ENCODE measurements at places on chromosomes 6 and 20.

DNA sequence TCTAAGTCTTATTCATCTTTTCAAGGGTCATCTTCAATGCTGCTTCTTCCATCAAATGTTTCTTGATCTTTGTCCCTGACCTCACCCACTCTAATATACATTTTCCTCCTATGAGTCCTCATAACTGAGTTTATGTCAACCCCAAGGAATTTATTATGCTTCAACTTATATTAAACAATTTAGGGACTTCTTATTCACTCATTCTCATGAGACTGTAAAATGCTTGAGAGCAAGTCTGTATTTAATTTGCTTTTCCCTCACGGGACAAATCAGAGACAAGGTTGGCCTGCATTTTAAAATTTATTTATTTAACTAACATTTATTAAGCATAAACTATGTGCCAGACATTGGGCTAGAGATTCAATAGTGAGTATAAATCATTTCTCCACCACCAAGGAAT lies 312.0 kb upstream of the NT5E start:
- no peak for DNase-seq

DNA sequence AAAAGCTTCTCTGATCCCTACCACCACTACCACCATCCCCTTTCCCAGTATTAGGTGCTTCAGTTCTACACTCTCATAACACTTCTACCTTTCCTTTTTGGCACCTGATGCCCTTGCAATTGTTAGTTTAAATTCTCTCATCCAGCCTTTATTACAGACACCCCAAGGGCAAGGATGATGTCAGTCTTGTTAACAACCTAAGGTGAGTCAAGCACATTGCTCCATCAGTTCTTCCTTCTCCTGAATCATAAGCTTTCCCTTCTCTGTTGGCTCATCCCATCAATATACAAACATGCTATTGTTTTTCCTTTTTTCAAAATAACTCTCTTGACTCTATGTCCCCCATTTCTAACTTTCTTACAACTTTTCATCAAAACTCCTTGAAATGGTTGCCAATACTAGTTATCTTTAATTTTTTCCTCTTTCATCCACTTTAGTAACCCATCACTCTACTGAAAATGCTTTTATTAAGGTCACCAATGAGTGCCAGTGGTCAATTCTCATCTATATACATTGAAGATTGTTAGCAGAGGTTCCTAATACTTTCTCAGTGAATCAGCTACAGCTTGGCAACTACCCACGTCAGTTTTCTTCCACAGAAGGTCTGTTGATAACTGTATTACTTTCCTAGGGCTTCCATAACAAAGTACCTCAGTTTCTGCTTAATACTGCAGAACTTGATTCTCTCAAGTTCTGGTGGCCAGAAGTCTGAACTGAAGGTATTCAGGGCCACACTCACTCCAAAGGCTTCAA lies 97.1 kb upstream of the FLRT3 start:
- no peak for DNase-seq

GRCh38 chr6:136655239-136656014 lies 105.2 kb upstream of the MAP7 start:
- DNase-seq = no peak

DNA sequence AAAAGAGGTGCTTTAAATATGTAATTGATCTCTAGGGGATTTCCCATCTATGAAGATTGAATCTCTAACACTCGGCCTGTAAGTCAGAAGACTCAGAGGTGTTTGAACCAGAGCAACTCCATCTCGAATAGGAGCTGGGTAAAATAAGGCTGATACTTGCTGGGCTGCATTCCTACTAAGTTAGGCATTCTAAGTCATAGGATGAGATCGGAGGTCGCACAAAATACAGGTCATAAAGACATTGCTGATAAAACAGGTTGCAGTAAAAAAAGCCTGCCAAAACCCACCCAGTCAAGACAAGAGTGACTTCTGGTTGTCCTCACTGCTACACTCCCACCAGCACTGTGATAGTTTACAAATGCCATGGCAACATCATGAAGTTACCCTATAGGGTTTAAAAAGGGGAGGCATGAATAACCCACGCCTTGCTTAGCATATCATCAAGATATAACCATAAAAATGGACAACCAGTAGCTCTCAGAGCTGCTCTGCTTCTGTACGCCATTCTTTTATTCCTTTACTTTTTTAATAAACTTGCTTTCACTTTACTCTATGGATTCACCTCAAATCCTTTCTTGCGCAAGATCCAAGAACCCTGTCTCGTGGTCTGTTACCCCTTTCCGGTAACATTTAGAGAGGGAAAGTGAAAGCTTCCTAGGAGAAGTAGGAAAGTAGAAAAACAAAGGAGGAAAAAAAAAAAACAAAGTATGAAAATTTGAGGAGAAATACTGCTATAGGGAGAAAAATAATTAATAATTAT lies 129.7 kb upstream of the PHACTR1 start:
- no peak for DNase-seq

DNA sequence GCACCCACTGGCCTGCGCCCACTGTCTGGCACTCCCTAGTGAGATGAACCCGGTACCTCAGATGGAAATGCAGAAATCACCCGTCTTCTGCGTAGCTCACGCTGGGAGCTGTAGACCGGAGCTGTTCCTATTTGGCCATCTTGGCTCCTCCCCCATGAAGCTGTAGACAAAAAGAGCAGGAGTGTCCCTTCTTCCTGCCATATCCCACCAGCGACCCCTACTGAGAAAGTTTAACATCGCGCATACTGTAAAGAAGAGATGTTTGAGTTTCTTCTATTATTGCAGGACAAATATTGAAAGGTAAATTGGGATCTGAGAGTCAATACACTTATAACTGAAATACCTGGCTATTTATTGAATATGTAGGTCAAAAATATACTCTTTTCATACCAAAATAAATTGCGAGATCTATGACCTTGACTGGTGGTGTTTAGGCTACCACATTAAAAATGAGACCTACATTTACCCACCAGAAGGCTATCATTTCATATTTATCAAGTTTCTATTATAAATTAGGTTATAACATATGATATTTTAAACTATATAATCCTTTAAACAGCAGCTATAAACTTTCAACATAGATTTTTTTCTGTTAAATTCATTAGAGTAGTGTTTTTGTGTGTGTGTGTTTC lies 586.3 kb downstream of the HTR1B start:
- no peak for DNase-seq

- DNase-seq = no peak
Measured at GRCh38 chr6:52503851-52504781, 72.7 kb downstream of the TRAM2 start.

DNA sequence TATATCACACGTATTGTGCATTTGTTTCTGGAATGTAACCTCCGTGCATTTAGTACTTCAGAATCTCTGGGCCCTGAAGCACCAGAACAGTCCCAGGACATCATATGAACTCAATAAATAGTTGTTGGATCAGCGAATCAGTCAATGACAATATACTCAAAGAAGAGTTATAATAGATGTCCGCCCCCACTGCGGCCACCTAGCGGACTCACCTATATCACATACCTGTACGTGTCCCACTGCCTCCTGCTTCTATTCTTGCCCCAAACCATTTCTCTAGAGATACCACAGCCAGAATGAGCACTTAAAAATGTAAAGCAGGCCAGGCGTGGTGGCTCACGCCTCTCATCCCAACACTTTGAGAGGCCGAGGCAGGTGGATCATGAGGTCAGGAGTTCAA lies 73.9 kb downstream of the DCDC2 start:
- no peak for DNase-seq

GRCh38 chr20:6269168-6269873 lies 146.5 kb upstream of the FERMT1 start:
- no peak for DNase-seq

- no peak for DNase-seq
Measured at GRCh38 chr6:125567407-125567806, 182.0 kb upstream of the HEY2 start.

Measured in AG09319 (cell line).